ENCODE measurements at places on chromosomes 3 and 15.

GRCh38 chr3:126135406-126136076, 44.8 kb downstream of the ALDH1L1 start:
- no peak for DNase-seq

- no peak for DNase-seq
Measured at GRCh38 chr3:110650741-110651140, 420.9 kb upstream of the NECTIN3 start.

DNA sequence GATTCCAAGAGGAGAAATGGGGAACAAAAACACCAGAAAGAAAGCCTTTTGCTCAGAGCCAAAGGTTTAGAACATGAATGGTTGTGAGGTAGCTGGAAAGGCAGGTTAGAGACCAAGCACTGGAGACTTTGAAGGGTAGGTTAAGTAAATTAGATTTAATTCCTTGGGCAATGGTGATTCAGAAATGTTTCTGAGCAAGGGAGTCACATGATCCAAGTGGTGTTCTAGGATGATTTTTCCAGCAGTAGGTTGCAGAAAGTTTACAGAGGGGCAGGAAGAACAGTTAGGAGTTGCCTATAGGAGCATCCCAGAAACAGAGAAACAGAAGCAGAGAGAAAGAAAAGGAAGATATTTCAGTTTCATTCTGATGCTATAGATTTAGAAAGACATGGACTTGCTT, 139.8 kb downstream of the WDR76 start:
- no peak for DNase-seq

DNA sequence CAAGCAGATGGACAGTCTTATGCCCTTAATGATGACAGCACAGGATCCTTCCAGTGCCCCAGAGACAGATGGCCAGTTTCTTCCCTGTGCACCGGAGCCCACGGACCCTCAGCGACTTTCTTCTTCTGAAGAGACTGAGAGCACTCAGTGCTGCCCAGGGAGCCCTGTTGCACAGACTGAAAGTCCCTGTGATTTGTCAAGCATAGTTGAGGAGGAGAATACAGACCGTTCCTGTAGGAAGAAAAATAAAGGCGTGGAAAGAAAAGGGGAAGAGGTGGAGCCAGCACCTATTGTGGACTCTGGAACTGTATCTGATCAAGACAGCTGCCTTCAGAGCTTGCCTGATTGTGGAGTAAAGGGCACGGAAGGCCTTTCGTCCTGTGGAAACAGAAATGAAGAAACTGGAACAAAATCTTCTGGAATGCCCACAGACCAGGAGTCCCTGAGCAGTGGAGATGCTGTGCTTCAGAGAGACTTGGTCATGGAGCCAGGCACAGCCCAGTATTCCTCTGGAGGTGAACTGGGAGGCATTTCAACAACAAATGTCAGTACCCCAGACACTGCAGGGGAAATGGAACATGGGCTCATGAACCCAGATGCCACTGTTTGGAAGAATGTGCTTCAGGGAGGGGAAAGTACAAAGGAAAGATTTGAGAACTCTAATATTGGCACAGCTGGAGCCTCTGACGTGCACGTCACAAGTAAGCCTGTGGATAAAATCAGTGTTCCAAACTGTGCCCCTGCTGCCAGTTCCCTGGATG, 198.7 kb downstream of the AKAP13 start:
- no peak for DNase-seq

GRCh38 chr3:103813955-103814354, 1379.1 kb downstream of the ZPLD1 start:
- no peak for DNase-seq

GRCh38 chr3:10305331-10305902, 12.7 kb upstream of the GHRL start:
- DNase-seq, result no peak

DNA sequence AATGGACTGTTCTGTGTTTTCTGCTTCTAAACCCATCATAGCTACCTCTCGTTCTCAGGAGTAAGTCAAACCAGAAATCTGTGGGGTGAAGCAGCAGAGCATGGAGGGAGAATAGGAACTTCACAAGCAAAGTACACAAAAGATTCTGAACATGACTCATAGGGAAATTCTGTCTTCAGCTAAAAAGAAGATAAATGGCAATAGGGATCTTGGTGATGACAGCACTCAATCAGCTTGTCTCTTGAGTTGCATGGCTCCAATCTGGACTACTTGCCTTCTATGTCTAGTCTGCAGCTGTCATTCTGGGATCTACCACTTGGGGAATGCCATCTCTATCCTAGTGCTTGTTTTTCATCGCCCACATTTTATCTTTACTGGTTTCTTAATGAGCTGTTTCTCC, 13.5 kb upstream of the GRAMD1C start:
- no peak for DNase-seq

DNA sequence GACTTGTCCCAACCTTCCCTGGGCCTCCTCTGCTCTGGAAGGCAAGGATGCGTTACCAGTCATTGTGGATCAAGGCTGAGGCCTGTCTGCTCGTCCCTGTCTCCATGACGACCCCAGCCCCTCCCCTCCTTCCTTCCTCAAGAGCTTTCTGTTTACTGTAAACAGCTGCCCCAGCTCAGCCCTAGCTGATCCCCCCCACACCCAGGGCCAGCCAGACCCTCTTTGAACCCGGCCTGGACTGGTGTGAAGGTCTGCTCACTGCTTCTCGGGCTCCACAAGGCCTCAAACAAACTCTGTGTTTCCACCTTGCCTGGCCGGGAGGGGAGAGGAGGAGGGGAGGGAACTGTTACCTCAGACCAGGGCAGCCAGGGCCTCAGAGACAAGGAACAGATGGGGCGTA, 16.9 kb downstream of the VPS18 start:
- no peak for DNase-seq

- no peak for DNase-seq
Measured at GRCh38 chr3:188680189-188680588, 491.6 kb upstream of the TPRG1 start.

DNA sequence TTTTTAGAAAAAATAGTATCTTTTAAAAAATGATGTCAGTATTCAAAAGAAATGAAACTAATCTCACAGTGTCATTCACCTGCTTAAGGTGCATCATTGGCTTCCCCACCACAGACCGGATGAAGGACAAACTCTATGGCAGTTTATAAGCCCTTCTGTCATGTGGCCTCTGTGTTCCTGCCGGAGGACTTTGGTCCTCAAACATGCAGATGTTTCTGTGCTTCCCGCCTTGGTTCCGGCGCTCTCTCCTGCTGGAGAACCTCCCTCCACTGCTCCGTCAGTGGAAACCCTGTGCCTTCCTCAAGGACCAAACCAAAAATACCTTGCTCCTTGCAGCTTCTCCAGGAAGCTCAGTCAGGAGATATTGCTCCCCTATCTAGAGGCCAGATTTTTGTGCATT, 326.3 kb downstream of the UACA start:
- no peak for DNase-seq

Data from stimulated activated CD4-positive, alpha-beta T cell treated with anti-CD3 and anti-CD28 coated beads, TNF-alpha, amount 100 ng/mL, for 24 hours (primary cell).